Stimulated activated CD4-positive, alpha-beta T cell treated with anti-CD3 and anti-CD28 coated beads, Interleukin-12 subunit alpha, Interleukin-12 subunit beta, amount 100 ng/mL, for 4 hours (primary cell): ENCODE measurements at places on chromosomes 4 and X.

GRCh38 chr4:15809058-15809457, 30.9 kb downstream of the CD38 start:
- no peak for DNase-seq

DNA sequence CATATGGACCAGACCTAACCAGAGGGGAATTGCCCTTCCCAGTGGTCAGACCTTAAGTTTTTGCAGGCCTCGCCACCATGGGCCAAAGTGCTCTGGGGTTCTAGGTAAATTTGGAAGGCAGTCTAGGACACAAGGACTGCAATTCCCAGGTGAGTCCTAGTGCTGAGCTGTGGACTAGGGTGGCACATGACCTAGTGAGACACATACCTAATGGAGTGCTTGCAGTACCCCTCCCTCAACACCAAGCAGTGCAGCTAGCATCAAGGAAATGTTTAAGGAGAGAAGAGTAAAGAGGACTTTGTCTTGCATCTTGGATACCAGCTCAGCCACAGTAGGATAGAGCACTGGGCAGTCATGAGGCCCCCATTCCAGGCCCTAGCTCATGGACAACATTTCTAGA, 60.8 kb downstream of the BRCC3 start:
- DNase-seq, result no peak

DNA sequence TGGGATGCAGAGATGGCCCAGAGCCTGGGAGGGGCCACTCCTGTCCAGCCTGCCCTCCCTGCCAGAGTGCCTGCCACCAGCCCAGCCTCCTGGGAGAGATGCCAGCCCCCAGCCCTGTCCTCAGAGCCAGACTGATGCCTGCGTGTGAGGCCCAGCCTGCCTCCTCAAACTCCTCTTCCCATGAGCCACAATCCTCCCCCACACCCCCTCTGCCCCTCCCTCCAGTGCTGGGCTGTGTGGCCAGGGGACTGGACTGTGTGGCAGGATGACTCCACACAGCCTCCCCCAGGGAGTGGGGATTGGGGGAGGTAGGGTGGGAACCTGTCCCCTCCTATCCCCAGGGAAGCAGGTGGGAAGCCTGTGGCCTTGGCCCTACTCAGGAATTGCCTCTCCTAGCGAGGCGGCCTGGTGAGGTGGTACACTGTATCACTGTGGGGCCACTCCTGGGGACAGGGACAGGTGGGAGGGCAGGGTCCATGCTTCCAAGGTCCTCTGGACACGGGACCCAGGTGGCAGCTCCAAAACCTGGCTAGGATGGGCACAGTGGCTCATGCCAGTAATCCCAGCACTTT, 4.3 kb upstream of the SH3BP2 start:
- DNase-seq, result no peak

DNA sequence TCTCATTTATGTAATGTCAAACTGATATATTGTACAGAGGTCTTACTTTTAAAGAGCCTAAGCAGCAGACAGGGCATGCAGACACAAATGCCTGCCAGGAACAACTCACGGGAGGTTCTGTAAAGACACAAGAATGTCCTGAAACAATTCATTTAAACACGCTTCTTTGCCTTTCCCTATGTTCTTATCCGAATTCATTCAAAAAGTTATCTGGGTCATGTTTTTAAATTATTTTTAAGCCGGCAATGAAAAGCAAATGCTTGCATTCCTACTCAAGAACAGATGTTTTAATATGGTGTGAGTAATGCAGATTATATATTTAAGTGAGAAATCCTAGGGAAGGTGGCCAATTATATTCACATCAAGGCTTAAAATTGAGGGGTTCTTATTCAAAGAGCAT, 192.6 kb downstream of the PDGFC start:
- DNase-seq, result no peak

DNA sequence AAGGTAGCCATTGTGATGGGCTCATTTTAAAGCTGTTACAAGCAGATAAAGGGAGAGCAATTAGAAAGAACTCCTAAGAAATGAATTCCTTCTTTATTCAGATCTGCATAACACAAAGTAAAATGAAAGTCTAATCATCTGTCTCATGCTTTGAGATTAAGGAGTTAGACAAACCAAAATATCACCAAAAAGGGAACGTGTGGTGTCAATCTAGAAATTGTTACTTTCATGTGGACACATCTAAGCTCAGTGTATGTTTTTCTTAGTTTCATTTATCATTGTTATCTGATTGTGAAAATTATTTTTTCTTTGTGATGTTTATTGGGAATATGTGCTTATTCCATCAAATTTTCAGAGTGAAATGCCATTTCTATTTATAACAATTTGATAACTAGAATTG, 80.3 kb downstream of the BANK1 start:
- DNase-seq, result no peak

- DNase-seq, result no peak
Measured at GRCh38 chr4:148288448-148288847, 153.8 kb downstream of the NR3C2 start.

- no peak for DNase-seq
Measured at GRCh38 chrX:15167826-15168225, 102.1 kb downstream of the ASB9 start.

DNA sequence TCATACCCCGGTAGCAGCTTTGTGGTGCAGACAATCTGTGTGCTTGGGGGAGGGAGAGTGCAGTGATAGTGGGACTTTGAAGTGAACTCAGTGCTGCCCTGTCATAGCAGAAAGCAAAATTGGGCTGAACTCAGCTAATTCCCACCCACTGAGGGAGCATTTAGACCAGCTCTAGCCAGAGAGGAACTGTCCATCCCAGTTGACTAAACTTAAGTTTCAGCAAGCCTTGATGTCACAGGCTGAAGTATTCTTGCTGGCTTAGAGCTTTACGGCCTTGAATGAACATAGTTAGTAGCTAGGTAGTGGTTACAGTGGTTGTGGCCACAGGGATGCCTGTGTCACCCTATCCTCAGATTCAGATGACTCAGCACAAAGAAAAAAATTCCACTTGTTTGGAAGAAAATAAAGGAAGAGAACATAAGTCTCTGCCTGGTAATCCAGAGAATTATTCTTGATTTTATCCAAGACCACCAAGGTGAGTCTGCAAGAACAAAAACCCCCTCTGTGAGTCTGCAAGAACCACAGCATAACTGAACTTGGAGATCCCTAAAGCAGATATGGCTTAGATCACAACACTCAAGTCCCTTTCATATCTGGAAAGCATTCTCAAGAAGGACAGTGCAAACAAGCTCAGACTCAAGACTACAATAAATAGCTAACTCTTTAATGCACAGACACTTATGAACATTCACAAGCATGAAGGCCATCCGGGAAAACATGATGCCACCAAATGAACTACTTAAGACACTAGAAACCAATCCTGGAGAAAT, 39.4 kb downstream of the ADH7 start:
- DNase-seq, result no peak

DNA sequence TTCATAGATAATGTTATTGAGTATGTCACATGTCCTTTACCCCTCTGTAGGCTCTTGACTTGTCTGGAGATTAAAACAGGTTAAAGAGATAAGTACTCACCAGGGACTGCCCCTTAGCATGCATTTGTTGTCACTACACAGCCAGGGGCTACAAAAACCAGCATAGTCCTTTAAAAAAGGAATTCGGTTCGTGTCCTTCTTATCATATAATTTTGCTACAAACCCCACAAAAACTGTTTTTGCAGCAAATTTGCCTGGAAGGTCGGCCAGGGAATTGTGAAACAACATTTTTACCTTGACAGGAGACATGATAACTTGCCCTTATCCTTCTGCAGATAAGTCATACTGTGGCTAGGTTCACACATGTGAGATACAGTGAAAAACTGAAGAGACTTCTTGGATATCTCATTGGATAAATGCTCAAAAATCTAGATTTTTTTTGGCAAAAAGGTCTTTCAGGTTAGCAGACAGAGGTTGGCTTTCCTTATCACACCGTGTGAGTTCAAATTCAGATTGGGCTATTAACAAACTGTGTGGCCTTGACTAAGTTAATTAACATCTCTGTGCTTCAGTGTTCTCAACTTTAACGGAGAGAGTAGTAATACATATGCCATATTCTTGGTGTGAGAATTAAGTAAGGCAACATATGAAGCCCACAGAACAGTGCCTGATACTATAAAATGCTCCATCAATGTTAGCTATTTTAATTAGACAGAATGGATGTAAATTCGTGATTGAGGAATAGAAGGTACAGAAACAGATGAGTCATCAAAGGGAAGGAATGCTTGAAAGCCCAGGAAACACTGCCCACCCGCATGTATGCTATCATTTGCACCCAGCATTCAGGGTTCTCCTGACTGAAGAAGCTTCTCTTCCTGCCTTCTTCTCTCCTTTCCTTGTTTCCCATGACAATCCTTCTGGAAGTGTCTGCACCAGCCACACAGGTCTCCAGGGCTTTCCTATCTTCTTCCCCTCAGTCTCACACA, 30.0 kb downstream of the FAM9C start:
- no peak for DNase-seq

DNA sequence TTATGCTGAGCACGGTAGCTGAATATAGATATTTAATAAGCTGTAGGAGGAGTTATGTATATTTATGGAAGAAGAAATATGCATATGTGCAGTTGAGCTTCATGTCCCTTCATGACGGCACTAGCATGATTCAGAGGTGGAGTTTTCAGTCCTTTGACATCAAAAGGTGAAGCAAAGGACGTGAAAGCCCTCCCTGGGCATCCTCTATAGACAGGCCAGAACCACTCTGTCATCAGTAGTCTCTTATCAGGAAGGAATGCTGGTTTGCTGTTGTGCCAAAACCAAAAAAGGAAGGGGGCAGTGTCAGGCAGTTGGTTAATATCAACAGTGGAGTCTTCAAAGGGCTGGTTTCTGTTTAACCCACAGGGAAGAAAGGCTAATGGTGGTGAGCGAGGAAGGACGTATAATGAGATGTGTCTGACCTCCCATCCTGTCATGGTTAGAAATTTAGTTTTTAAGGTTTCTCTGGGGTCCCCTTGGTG, 23.5 kb upstream of the IL2 start:
- no peak for DNase-seq

DNA sequence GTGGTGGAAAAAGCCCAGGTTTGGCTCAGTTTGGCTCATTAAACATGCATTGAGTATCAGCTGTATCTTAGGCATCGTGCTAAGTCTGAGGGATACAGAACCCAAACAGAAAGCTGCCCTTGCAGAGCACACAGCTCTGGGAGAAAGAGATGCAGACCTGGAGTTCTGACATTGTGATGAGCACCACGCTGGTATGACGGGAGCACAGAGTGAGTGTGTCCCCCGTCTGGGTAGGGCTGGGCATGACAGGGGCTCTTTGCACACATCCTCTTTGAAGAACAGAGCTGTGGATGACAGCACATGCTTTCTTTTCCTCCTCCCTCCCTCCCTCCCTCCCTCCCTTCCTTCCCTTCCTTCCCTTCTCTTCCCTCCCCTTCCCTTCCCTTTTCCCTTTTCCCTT, 52.2 kb downstream of the CLCN4 start:
- DNase-seq, result no peak

GRCh38 chr4:116449764-116450163, 635.6 kb downstream of the TRAM1L1 start:
- DNase-seq, result no peak

- no peak for DNase-seq
Measured at GRCh38 chrX:31356275-31357212, 284.7 kb upstream of the FTHL17 start.

GRCh38 chr4:54067166-54067565, 2.8 kb upstream of the CHIC2 start:
- DNase-seq, result no peak

DNA sequence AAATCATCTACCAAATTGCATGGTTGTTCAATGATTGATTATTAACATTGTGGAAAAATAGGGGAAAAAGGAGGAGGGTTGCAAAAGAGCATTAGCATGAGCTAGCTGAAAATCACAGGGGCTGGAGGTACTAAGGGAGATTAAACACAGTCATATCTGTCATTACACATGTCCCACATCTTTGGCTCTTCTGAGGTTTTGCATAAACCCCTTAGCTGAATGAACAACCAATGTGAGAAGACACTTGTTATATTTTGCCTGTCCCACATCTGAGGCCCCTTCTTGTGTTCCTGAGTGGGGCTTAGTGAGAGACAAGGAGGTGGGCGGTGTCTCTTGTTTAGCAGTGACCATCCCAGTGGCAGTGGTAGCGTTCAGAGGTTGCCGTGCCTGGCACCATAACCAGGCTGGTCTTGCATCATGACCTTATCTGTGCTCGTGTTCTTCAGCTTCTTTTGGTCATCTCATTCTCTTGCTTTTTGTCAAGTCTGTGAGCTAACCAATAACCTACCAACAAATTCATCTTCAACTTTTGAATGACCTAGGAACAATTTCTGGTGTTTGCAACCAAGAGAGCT, 95.6 kb downstream of the MID1IP1 start:
- DNase-seq, result no peak

GRCh38 chr4:118774989-118775388, 60.9 kb downstream of the SEC24D start:
- no peak for DNase-seq

- no peak for DNase-seq
Measured at GRCh38 chr4:147550626-147551246, 66.5 kb upstream of the TMEM184C start.
